ENCODE measurements at places on chromosomes 16 and 17.
A peak's percentile ranks its signal among the peaks of the same experiment; 100 is the strongest.

- peak; percentile 70 for DNase-seq
These were observed 13.0 kb downstream of the CDH13 start for GRCh38 chr16:82639666-82640336.

DNA sequence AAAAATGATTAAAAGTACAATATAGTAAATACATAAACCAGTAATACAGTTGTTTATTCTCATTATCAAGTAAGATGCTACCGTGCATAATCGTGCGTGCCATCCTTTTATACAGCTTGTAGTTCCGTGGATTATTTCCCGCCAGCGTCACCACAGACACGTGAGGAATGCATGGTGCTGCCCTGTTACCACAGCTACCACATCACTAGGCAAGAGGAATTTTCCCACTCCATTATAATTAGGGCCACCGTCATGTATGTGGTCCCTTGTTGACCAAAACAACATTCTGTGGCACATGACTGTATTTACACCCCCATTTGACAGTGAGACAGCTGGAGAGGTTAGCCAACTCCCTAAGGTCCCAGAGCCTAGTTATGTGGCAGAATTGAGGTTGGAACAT lies 30.5 kb upstream of the LGALS9 start:
- DNase-seq: no peak

DNA sequence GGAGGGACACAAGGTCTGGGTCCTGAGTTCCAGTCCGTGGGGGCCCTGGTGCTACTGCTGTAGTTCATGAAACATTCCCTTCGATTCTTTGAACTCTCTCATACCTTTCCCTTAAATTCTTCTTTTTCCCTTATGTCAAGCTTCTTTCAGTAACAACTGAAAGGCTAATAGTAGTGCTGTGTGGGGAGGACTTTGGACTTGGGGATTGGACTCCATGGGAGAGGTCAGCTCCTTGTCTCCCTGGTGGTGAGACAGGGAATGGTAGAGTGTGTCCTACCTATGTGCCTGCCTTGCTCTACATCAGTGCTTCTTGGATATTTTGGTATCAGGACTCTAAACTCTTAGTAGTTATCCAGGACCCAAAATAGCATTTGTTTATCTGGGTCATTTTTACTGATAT lies 628.1 kb downstream of the WWOX start:
- DNase-seq: no peak

GRCh38 chr17:42560246-42560645 lies 1.7 kb upstream of the COASY start:
- DNase-seq: no peak

- no peak for DNase-seq
These were observed 13.5 kb upstream of the ALOX15B start for GRCh38 chr17:8025176-8025911.

GRCh38 chr17:53058031-53058430 lies 764.7 kb upstream of the KIF2B start:
- DNase-seq: no peak

GRCh38 chr17:47983492-47984223 lies 12.7 kb downstream of the CDK5RAP3 start:
- DNase-seq: no peak

DNA sequence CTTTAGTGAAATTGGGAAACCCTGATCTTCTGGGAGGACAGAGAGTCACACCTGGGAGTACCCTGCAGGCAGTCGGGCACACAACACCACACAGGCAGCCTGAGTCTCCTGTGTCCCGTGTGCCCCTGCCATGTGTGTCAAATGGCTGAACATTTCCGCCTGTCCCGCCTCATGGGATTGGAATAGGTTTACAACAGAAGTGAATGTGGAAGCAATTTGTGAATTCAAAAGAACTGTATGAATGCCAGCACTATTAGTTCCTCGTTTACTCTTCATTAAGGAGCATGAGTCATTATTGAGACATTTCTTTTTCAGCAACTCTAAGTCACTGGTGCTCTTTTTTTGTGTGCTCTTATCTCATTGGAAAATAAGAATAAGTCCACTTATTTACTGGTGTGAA lies 226.5 kb downstream of the PMP22 start:
- DNase-seq: peak; percentile 64

DNA sequence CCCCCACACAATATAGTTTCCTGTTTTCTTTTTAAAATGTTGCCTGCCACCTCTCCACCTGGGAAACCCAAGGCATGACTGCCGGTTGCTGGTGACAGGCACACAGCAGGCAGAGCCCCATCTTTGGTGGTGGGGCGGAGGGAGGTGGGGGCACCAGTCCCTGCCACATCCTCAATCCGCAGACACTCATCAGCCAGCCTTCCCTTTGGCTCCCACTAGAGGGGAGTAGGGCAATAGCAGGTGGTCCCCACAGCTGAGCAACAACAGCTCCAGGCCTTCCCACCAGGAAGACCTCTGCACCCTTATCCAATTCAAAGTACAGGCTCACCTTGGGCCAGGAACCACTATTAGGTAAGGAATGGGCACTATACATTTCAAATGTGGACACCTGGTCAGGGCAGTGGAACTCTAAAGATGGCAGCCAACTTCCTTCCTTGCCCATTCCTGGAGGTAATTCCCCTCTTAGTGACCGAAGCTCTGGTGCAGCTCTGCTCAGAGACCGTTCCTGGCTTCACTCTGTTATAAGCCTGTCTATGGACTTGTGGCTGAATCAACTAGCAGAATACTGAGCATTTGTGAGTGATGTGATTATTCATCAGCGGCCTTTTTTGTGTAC lies 13.9 kb downstream of the RECQL5 start:
- DNase-seq: peak; percentile 55
